ENCODE measurements at places on chromosomes 5 and 9.
A peak's percentile ranks its signal among the peaks of the same experiment; 100 is the strongest.

- no peak for DNase-seq
Observed at GRCh38 chr5:74182603-74183002, 457.9 kb downstream of the ENC1 start.

GRCh38 chr5:150189728-150190502 lies at the start of gene SLC6A7:
Gene SLC6A7, plus strand, starts transcription at chr5:150190062. Its CDS starts 266 bp downstream, at chr5:150190328.
- DNase-seq, result no peak

DNA sequence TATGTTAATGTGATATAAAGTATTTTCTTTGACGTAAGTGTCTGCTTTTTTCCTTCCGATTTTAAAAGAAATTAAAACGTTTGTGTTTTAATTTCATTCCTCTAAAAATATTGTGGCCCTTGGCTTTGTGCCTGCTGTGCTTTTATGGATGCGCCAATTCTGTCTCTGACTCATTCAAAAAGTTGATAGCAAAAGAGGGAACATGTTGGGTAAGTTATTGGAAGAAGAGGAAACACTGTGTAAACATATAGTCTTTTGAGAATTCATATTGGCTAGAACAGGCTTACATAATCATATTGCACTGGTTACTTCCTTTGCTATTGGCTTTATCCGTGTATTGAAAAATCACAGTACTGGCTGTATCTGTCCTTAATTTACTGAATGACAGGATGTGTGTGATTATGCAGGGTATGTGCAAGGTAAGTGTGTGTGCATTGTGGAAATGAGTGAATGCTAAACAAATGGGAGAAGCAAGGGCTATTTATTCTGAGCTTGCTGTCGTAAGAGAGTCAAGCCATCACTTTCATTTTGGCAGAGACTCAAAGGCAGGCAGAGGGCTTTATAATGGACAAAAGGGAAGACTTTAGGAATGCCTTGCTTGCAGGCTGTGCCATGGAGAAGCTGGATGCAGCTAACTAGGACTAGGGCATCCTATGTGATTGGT lies 67.8 kb downstream of the SGCD start:
- DNase-seq, result no peak

- peak; percentile 12 for DNase-seq
Observed at GRCh38 chr5:14665949-14666348, 1.4 kb downstream of the OTULIN start.

DNA sequence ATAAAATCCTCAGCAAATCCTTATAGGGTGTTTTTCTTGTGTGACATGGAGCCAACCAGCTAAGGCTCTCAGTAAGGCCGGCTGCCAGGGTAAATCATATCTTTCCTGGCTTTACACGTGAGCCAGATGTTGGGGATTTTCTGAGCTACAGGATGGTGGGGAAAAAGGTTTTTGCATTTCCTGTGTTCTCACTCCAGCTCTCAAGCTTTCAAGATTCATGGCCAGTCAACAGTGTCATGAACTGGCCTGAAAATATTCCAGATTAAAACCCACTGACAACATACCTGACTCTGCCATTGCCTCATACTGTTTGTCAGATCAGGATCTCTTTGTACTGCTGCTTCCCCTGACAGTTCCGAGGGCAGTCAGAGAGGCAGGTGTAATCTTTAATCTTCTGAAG lies 306.9 kb downstream of the GLIS3 start:
- no peak for DNase-seq

DNA sequence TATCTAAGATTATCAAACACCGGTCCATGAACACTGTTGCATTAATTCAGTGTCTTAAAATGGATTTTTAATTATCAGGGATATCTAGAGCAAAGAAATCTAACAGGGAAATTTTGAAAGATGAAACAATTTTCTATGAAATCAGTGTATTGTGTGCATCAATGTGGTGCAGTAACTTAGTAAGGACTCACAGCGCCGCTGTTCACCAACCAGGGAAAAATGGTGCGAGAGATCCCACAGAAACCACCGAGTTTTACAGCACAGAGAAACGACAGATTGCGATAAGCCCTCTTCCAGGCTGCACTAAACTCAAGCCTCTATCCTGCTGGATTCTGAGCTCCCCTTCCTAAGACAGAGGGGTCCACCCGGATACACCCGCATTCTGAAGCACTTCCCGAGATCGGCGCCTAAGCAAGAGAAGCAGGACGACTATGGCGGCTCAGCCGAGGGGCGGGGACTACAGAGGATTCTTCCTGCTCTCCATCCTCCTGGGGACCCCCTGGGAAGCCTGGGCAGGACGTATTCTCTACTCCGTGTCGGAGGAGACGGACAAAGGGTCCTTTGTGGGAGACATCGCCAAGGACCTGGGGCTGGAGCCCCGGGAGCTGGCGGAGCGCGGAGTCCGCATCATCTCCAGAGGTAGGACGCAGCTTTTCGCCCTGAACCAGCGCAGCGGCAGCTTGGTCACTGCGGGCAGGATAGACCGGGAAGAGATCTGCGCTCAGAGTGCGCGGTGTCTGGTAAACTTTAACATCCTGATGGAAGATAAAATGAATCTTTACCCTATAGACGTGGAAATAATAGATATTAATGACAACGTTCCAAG lies at the start of gene PCDHGA7:
TSS of gene PCDHGA7 (plus strand) at position 274 of the 826 bp plus-strand sequence. CDS start at position 432, 158 bp downstream.
- no peak for DNase-seq

GRCh38 chr9:73180403-73180802 lies 28.7 kb downstream of the ANXA1 start:
- no peak for DNase-seq

DNA sequence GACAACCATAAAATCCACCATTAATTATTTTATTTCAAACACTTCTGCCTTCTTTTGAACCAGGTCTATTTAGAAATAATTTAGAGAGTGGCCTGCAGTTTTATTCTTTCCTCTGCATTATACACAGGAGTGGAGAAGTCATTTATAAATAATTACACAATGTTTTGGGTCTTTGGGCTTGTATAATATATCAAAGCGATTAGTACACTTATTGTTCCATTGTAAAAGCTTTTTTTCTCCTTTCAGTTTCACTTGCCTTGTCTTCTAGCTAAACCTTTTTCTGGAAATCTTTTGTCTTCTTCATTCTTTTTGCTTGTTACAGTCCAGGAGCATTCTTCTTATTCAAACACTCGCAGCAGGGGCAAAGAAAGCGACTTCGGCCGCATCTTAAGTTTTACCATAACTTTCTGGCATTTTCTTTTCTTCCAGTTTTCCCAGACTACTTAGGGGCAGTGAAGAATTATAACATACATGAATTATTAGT lies 7.3 kb upstream of the NEUROG1 start:
- DNase-seq, result no peak

GRCh38 chr5:168860503-168860902 lies 281.3 kb upstream of the PANK3 start:
- no peak for DNase-seq

GRCh38 chr5:112411903-112412302 lies 7.2 kb downstream of the EPB41L4A start:
- no peak for DNase-seq

- peak; percentile 35 for DNase-seq
Observed at GRCh38 chr9:130995086-130996011, 13.6 kb upstream of the LAMC3 start.

DNA sequence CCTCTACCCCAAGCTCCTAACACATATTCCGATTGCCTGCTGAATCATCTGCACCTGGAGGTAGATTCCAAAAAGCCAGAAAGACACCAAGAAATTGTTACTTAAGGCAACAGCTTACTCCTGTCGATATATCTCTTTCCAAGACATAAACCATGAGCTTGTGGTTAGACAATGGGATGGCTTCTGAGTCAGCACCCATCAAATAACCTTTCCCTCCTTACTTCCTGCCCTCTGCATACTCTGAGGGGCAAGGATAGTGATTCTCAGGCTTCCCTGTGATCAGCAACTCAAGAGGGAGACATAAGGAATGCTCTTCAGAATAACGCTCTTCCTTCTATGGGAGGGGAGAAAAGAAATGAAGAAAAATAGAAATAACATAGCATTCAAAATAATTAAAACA lies 70.9 kb downstream of the TMEM215 start:
- DNase-seq, result no peak

- DNase-seq, result no peak
Observed at GRCh38 chr5:71922584-71923106, 184.6 kb upstream of the MAP1B start.

GRCh38 chr5:126777257-126777974 lies 480 bp downstream of the LMNB1 start:
- peak; percentile 39 for DNase-seq

DNA sequence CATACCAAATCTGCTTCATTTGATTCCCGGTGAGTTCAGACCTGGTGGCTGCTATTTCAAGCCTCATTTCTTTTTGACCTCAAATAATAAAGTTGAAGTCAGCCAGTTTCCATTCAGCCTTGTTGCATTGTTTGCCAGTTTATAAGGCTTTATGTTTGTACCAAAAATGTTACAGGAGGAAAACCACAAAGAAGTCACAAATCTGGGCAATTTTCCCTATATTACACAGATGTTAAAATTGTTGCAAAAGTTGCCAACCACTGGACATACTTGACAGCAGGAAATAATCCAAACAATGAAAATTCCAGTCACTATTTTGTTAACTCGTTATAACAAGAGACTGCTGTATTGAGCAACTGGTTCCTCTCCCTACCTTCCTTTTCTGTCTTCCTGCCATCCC lies 1325.0 kb upstream of the DMAC1 start:
- DNase-seq, result no peak

DNA sequence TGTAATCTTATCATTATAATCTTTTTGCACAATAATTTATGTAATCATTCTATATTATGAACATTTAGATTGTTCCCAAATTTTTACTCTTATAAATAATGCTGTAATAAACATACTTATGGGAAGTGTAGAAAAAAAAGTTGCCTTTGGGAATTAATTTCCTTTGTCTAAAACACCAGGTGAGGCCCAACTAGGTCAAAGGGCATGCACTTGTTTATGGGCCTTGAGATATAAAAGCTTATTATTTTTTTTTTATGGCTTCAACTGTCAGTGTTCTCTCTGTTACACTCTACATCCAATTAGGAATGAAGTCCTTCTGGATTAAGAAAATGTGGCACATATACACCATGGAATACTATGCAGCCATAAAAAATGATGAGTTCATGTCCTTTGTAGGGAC lies 6.5 kb upstream of the PRLR start:
- no peak for DNase-seq

GRCh38 chr9:17204611-17205152 lies 69.8 kb downstream of the CNTLN start:
- DNase-seq, result no peak

DNA sequence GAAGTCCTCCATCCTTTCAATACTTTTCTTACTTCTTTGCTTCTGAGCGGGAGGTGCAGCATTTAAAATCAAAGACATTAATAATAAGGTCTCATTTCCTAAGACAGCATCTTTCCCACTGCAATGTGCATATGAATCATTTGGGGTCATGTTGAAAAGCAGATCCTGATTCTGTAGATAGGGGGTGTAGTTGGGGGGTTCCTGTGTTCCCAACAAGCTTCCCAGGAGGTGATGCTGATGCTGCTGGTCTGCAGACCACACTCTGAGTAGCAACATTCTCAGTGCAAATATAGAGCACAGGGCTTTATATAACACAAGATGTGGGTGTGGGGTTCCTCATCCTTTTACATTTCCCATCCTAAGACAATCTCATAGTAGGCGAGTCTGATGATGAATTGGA lies 126.5 kb upstream of the PALM2AKAP2 start:
- DNase-seq, result no peak

- DNase-seq, result no peak
Observed at GRCh38 chr9:123435471-123435870, 79.5 kb downstream of the CRB2 start.

DNA sequence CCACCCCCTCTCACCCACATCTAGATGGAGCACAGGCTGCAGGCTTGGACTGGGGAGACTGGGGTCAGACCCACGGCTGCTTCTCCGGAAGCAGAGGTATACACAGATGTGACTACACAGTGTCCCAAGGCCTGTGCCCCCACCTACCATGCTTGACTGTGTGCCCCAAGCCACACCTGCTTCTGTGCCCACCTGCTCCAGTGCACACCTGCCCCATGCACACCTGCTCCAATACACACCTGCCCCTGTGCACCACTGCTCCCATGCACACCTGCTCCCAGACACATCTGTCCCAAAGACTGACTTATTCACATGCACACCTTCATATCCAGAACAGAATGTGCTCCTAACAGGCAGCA lies 5.5 kb upstream of the COL5A1 start:
- no peak for DNase-seq

GRCh38 chr9:21997480-21997879 lies 2.9 kb downstream of the CDKN2B-AS1 start:
- DNase-seq, result no peak

DNA sequence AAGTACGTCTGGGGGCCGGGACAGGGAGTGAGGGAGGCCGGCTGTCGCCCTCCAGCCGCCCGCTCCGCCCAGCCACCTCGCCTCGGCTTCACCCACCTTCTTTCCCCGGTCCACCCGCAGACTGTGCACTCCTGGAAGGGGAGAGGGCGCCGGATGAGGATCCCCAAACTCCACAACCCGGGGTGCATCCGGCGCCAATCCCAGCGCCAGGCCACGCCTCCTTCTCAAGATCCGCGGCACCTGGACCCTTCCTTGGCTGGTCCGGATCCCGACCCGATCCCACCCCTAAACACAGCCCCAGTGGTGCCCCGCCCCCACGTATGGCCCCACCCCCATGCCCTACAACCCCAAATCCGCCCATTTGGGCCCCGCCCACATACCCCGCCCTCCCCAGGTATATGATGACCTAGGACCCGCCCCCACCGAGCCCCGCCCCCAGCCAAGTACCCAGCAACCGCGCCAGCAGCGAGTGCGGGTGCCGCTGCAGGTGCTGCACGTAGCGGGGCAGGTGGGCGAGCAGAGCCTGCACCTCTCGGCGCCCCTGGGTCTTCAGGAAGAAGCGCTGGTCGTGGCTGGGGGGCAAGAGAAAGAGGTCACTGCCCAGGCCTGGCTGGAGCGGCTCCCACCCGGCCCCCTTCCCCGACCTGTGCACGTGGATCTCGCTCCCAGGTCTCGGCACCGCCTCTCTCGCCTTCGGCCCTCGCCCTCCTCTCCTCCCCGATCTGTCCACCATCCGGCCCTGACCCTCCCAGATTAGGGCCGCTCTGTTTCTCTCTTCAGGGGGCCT lies 3.2 kb downstream of the PIP5KL1 start:
- peak; percentile 64 for DNase-seq

GRCh38 chr9:136666372-136667213 lies 3.9 kb downstream of the EGFL7 start:
- DNase-seq, result no peak

DNA sequence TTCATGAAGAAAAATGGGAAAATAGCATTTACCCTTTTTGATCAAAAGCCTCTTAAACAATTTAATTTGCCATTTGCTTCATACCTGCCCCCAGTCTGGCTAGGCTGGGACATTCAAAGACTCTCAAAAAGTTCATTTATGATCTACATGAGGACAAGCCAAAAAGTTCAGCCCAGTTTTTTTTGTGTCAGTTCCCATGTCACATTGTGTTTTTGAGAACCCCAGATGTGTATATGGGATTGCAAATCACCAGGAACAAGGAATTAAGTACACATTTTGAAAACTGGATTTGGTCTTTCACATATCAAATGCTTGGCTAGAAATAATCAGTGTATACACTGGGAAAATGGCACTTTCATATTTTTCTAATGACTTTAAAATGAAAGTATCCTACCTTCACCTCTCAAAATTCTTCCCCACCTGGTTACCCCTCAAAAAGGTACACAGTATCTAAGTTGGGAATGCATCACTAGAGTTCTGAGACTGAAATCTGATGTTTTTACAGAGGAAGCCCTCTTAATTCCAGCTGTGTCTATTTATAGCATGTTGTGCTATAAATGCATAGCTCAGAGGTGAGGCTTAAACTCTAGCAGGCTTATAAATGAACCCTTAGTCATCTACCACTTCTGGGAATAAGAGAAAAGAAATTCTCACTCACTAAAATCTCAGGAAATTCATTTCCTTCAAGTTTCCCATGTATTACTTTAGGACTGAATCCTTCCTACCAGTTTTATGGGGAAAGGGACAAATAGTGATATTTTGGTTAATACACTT lies 9.3 kb downstream of the STOM start:
- no peak for DNase-seq
